ENCODE measurements at places on chromosomes 1 and 21.
A peak's percentile ranks its signal among the peaks of the same experiment; 100 is the strongest.

GRCh38 chr21:44436958-44437357, 18.4 kb upstream of the LRRC3 start:
- no peak for DNase-seq

- no peak for DNase-seq
Observed at GRCh38 chr1:16391411-16391810, 24.4 kb downstream of the SZRD1 start.

DNA sequence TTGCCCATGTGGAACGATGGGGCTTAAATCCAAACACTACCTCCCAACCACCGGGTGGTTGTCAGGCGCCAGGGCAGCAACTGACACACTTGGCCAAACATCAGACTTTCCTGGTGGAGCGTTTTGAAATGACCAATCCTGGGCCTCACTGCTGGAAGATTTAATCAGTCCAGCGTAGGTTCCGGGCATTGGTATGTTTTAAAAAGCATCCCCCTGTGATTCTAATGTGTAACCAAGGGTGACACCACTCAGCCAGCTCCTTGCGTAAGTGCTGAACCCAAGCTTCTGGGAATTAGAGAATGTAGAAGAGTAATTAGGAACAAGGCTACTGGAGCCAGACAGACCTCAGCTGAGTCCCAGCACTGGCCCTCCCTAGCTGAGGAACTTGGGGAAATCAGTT, 44.8 kb upstream of the KAZN start:
- DNase-seq: no peak

DNA sequence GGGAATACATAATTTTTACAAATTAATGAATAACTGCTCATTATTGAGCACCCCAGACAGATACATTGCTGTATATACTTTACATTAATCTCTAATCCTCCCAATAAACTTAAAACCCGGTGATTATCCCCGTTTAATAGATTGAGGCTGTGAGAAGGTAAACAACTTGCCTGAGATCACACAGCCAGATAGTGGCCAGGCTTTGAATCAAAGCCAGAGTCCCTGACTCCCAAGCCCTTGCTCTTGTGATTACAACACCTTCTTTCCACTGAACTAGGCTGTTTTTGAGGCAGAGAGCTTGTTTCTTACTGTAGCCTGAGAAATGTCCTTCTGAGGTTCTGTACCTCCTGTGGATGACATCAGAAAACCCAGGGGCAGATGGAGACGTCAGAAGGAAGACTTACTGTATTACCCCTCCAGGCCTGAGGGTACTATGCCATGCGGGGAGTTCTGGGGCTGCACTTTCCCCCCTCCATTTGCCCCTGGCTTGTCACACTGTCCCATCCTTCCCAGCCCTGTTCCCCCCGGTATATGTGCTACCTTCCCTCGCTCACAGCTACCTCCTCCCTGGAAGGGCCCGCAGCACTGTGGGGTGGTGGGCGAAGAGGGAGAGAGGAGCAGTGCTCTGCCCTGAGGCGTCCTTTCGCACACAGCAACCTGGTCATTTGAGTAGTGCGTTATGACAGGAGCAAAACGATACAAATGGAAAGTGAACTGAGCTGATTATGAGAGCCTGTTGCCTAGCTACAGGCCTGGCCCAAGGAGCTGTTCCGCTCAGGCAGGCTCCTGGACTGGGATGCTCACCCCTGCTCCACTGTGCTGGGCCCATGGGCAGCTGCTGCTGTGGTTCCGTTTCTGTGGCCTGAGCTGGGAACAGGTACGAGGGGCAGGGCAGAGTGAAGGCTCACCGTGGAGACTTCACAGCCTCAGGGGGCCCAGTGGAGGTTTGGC, 4.6 kb downstream of the KCNC4 start:
- no peak for DNase-seq

DNA sequence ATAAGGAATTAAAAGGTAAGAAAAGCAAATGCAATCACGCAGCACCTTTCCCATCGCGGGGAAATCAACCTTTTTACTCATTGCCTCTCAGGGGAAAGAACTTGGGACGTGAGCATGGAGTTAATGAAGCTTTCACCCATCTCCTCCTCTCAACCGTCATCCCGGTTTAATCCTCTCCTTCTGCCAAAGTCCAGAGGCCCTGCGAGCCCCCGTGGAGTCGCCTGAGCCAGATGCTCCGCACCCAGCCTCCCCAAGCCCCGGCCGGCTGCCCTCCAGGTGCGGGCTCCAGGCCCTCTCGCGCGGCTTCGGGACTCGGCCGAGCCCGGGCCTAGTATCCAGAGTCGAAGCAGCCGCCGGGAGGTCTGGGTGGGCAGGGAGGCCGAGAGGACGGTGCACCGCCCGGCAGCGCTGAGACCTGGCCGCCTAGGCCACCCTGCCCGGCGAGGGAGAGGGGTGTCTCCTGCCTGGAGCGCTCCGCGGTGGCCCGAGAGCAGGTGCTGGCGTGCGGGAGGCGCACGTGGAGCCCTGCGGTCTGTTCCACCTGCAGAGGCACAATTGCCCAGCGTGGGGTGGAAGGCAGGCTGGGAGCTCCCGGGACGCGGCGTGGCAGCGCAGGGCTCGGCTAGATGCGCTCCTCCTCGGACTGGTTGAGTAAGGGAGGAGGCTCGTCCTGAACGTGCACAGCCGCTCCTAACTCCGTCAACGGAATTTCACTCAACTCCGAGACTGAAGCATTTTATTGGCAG, 218.5 kb downstream of the SDCCAG8 start:
- no peak for DNase-seq

DNA sequence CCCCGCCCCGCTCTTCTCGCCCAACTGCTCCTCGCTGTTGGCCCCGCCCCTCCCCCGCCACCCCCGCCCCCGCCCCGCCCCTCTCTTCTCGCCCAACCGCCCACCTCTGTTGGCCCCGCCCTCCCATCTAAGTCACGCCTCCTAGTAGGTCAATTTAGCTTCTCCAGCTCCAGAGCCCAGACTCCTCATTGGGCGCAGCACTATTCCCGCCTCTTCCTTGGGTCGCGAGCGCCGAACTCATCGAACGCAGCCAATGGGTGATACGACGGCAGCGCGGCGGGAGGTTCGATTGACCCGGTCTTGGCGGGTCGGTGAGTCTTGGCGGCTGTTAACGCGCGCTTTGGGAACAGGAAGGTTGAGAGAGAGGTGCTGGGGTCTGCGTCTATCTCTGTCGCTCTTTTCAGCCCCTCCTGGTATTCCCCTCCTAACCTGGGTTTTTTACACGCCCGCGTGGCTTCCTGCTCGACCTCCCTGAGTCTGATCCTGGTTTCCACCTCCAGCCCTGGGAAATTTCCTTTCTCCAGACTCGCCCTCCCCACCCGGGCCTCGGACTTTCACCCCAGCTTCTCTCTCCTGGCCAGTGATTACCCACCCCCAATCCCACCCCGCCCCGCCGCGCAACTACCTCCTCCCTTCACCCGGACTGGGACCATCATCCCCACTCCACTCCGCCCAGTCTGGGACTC, at the start of gene RAD54L:
TSS of gene RAD54L (plus strand) at position 328 of the 686 bp plus-strand sequence. CDS start 643 bp downstream, outside the sequence.
- peak; percentile 84 for DNase-seq

DNA sequence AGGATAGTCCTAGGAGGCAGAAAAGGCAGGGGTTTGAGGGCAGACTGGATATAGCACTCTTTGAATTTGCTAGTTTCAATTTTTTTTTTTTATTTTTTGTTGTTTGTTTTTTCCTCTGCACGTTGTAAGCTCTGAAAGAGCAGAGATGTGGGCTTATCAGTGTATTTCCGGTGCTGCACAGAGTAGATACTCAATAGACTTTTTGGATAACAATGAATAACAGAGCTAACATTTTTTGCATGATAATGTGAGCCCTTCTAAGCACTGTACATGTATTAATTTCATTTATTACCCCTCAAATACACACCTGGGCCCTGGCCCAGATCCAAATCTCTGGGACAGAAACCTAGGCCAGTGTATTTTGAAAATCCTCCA, 17.1 kb upstream of the PARP1 start:
- DNase-seq: no peak

DNA sequence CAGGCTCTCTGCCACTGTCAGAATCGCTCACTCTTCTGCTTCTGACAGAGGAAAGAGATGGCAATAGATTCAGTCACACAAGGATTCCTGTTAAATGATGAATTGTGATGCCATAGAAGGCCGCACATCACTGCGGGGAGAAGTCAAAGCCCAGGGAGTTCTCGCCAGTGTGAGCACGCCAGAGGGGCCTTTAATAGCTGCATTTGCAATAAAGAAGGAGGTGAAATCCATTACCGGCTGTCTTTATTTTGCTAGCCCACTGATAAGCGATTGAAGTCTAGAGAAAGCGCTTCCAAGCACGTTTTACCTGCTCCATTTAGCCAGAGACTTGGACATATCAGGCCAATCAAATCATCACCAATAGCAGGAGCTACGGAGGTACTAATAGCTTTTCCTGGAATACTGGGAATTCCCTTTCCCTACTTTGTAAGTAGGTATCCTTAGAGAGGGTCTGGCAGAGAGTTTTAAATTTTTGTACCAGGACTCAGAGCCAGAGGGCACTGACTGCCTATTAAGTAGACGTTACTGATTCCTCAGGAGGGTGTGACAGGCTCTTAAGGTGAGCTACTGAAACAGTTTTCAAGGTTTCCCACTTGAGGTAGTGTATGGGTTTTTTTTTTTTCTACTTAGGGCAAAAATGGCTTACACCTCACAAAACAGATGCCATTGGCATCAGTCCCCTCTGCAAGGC, 10.2 kb upstream of the TARBP1 start:
- no peak for DNase-seq

DNA sequence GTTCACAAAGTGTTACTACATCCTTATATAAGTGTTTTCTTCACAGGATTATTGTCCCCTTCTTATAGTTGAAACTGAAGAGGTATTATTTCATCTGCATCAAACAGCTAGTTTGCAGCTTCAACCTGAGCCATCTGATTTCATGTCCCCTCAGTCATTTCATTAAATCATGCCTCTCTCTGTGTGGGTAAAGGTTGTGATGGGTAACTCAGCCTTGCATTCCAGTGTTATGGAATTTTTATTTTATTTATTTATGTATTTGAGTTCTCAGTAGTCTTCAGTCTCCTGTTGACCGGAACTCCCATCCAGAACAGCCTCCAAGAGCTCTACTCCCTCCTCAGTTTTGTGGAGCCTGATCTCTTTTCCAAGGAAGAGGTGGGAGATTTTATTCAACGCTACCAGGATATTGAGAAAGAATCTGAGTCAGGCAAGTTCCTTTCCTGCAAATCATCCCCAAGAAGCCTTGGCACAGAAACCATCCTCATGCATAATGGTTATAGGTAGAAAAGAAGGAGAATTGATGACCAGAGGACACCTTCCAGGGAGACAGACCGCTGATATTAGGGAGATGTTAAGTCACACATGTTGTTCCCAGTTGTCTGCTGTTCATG, 21.8 kb downstream of the CHD1L start:
- no peak for DNase-seq

GRCh38 chr21:41952568-41953248, 1.1 kb downstream of the C2CD2 start:
- DNase-seq: no peak

DNA sequence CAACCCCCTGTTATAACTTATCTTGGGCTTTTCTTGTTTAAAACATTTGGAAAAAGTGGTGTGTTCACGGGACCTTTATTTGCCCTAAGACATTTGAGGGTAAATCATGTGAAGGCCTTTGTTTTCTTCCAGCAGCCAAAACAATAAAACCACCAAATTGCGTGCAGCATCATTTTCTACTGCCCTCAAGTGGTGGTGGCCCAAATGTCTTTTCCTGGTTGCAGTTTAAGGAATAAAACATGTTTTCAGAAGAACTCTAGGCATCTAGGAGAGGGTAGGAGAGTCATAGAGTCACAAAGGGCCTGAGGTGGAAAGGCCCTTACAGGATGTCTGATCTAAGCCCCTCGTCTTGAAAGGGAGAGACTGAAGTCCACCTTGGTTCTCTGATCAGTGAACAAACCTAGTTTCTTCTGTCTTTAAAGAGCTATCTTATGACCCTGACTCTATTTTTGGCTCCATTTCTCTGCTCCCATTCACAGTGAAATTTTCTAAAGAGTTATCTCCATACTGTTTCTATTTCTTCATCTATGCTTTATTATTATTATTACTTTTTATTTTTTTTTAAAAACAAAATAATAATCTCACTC, 16.0 kb upstream of the EPS15 start:
- DNase-seq: no peak

GRCh38 chr1:51623025-51623424, 6.1 kb downstream of the OSBPL9 start:
- DNase-seq: no peak

- DNase-seq: no peak
Observed at GRCh38 chr1:209583408-209583807, at the start of gene CAMK1G. Gene CAMK1G, plus strand, starts transcription at chr1:209583714. Its CDS starts 11,270 bp downstream, at chr1:209594984.

DNA sequence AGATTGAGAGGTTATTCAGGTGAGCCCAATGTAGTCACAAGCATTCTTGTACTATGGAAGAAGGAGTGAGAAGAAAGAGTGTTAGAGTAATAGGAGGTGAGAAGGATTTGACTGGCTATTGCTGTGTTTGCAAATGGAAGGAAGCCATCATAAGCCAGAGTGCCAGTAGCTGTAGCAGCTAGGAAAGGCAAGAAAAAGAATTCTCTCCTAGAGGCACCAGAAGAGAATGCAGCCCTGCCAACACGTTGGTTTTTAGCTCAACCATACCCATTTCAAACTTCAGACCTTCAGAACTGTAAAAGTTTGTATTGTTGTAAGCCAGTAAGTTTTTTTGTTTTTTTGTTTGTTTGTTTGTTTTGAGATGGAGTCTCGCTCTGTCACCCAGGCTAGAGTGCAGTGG, 8.9 kb upstream of the IL12RB2 start:
- DNase-seq: no peak

DNA sequence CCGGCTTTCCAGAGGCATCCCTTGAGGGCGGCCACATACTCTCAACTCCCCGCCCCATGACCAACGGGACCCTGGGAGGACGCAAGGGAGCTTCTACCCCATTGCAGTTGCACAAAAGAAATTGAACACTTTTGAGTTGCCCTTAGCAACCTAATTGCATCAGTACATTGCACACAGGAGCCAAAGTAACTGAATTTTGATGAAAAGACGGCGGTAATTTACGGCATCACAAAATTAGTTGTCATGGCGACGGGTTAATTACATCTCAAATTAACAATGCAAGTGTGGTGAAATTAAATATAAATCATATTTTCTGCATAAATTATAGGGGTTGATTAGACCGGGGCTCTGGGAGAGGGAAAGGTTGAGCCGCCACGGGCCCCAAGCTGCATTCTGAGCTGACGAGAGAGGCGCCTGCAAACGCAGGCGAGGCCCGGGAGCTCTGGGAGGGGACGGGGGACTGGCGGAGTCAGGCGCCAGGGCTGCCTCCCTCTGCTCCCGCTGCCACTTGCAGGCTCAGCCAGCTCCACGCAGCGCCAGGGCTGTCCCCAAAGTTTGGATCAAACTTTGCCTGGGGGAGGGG, 61.4 kb downstream of the CASZ1 start:
- DNase-seq: no peak

- DNase-seq: no peak
Observed at GRCh38 chr1:52238887-52239707, 97.2 kb downstream of the ZFYVE9 start.

- no peak for DNase-seq
Observed at GRCh38 chr1:167152192-167152876, 58.5 kb downstream of the STYXL2 start.

Measured in stimulated activated CD8-positive, alpha-beta memory T cell treated with anti-CD3 and anti-CD28 coated beads, Interleukin-4, amount 100 ng/mL, for 1 hour (primary cell).